ENCODE measurements at places on chromosomes 2 and 18. TPM values are rescaled to one million over a fixed set of nuclear protein-coding genes. Genes with fewer than 3 reads are reported as not detected.

CXCR1 gene
- not detected for polyA plus RNA-seq

DNA sequence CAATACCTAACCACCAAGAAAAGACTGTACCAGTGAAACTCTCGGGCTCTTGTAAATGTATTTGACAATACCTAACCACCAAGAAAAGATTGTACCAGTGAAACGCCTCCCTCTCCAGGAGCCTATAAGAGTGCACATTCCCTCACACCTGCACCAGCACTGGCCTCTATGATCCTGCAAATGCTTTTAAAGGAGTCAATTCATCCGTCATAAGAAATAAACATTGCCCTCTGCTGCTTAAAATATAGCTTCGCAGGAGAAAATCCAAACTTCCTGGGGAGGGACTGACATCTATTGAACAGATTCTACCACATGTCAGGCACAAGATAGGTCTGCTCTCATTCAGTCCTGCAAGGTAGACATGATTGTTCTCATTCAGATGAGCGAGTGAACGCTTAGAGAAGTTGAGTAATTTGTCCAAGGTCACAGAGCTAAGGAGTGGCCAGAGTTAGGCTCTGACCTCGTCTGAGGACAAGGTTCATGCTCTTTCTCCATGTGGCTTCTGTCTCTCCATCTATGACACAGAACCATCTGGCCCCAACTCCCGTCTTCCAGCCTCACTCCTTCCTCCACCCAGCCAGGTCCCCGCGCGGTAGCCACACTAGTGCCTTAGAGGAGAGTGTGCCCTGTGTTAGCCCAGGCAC lies 38.7 kb downstream of the MCFD2 start:
- no peak for DNase-seq

PROM2 gene
- polyA plus RNA-seq, result 0.32 TPM

LIMS4 gene
- polyA plus RNA-seq, result 1.7 TPM

PIEZO2 gene
- polyA plus RNA-seq, result 0.13 TPM

GRCh38 chr2:120577721-120578295 lies 157.9 kb upstream of the GLI2 start:
- DNase-seq, result peak; percentile 28

- no peak for DNase-seq
Measured at GRCh38 chr2:144183727-144184126, 336.2 kb downstream of the ZEB2 start.

- DNase-seq, result no peak
Measured at GRCh38 chr18:69622184-69622583, 221.5 kb downstream of the DOK6 start.

- DNase-seq, result no peak
Measured at GRCh38 chr2:61493523-61493942, 22.6 kb upstream of the USP34 start.

ASTL gene
- 0.03 TPM for polyA plus RNA-seq

CFAP221 gene
- polyA plus RNA-seq, result not detected

- no peak for DNase-seq
Measured at GRCh38 chr2:26168785-26169184, 4.1 kb upstream of the GAREM2 start.

LDLRAD4 gene
- 1.8 TPM for polyA plus RNA-seq

FABP1 gene
- not detected for polyA plus RNA-seq

CCDC74B gene
- polyA plus RNA-seq, result 0.12 TPM

SGO2 gene
- polyA plus RNA-seq, result 0.28 TPM

GRCh38 chr2:54099829-54100585 lies 15.4 kb upstream of the ACYP2 start:
- no peak for DNase-seq
